Stimulated activated CD8-positive, alpha-beta memory T cell treated with anti-CD3 and anti-CD28 coated beads, Interleukin-2, amount 100 ng/mL, for 48 hours (primary cell): ENCODE measurements at places on chromosomes 1 and 21.

DNA sequence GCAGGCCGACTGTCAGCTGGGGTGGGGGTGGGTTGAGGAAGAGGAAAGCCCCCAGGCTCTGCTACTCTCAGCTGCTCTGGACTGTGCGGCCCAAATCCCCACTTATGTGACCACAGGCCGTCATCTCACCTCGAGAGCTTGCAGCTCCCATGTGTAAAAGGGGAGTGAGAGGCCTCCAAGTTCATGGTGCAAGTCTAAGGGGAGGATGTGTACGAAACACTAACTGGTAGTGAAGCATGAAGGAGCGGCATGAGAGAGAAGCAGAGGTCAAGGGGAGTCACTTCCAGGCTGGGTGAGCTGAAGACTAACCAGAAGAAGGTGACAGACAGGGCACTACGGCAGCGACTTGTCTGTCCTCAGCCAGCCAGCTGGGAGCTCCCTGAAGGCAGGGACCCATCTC, 43.8 kb downstream of the GLIS1 start:
- DNase-seq = no peak

- no peak for DNase-seq
Measured at GRCh38 chr1:53359934-53360276, 32.0 kb upstream of the LRP8 start.

DNA sequence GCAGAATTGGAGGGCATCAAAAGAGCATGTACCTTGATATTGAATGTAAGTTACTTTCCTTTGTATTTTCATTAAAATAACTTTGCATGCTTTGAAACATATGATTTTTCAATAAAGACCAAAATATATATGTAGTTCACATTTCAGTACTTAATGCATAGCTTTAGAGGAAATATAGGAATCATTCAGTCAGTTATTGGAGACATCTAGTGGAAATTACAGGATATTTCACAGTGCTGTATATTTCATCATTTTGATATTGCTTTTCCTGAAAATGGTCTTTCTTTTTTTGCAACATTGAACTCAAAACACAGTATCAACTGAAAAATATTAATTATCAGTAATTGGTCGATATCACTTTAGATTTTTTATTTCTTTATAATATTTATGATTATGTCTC, 375.8 kb downstream of the NCAM2 start:
- no peak for DNase-seq

- no peak for DNase-seq
Measured at GRCh38 chr1:59707178-59707791, 107.5 kb upstream of the HOOK1 start.

DNA sequence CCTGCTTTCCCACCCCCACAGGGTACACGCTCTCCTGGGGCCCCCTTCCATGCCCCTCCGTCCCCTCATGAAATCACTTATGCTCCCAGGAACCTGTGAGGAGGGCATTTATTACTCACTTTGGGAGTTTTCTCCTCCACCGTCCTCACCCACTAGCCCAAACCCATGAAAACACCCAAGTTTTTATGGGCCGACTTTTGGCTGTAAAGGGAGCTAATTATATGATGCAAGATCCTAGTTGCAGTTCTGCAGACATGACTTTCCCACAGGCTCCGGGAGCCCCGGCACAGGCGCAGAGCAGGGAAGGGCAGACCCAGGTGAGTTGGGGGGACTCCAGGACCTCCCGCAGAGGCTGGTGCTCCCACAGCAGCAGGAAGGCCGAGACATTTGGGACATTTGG, 29.7 kb downstream of the EPHA2 start:
- DNase-seq = no peak

DNA sequence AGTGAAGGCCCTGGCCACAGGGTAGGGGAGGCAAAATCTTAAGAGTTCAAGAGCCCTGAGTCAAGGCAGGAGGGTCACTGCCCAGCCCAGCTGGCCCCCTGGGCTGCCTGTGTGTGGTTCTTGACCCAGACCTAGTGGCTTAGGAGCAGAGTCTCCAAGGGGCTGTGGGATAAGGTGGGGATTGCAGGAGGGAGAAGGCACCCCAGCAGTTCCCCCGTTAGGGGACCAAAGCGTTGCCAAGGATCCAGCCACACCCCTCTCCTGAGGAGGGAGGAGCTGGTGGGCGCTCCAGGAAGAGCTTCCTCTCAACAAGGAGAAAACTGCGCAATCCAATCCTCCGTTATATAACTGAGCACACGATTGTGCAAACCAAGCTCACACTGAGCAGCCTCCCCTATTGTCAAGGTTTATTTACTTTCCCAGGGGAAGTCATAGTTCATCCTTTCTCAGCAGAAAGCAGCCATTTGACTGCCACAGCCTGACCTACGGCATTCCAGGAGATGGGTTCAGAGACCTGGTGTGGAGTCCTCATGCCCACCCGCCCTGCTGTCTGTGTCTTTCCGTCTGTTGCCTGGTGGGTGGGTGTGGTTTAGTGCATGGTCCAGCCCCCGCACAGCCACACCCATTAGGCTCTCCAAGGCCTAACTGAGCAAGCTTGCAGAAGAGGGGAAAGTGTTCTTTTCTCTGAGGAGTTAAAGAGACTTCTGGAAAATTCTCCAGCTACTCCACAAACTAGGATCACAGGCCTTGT, 3.5 kb downstream of the EPHX1 start:
- no peak for DNase-seq

GRCh38 chr1:110487726-110488125, 31.2 kb downstream of the KCNA10 start:
- DNase-seq = no peak

- DNase-seq = no peak
Measured at GRCh38 chr1:97500760-97501159, 420.1 kb downstream of the DPYD start.

GRCh38 chr1:229108598-229109201, 162.2 kb upstream of the RAB4A start:
- no peak for DNase-seq

DNA sequence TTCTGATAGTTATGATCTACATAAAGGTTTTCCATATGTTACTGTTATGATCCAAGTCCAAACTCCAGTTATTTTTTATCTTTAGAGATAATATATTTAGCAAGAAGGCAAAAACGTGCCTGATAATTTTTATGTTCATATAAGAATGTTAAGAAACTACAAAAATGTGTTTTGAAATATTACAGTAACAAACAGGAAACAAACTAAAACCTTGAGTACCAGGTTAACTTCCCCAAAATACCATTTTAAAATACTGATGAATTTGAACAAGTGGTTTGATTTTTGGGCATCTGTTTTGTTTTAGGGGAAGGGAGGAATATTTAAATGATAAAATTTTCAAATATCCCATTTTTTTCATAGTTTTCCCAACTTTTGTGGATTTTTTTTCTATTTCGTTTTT, 124.8 kb downstream of the NR5A2 start:
- no peak for DNase-seq

- DNase-seq = no peak
Measured at GRCh38 chr1:24253571-24253970, 65.6 kb upstream of the GRHL3 start.

GRCh38 chr1:232890340-232890943, 60.0 kb upstream of the NTPCR start:
- no peak for DNase-seq

- no peak for DNase-seq
Measured at GRCh38 chr1:167842872-167843271, 71.1 kb downstream of the ADCY10 start.

GRCh38 chr1:25705699-25706098, 89.1 kb downstream of the MAN1C1 start:
- DNase-seq = no peak

- DNase-seq = no peak
Measured at GRCh38 chr1:199044191-199044590, 405.4 kb downstream of the PTPRC start.

GRCh38 chr1:15343099-15343498, 66.6 kb upstream of the EFHD2 start:
- DNase-seq = no peak

DNA sequence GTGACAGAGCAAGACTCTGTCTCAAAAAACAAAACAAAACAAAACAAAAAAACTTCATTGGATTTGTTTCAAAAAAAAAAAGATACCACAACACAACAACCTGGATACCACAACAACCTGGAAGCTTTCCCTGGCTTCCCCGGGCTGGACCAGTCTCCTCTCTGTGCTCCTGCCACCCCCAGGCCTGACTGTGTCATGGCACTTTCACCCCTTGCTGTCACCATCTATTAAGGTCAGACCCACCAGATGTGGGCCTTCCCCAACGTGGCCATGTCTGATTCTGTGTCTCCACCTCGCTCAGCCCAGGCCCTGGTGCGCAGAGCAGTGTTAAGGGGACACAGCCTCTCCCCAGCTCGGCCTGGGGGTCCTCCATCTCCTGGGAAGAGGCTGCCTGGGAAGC, 28.3 kb upstream of the ACOT11 start:
- no peak for DNase-seq

GRCh38 chr1:50148142-50148923, 39.6 kb downstream of the ELAVL4 start:
- no peak for DNase-seq
